ENCODE measurements at places on chromosomes 7 and 10.

GRCh38 chr7:70027867-70028266 lies 429.6 kb downstream of the AUTS2 start:
- no peak for DNase-seq

DNA sequence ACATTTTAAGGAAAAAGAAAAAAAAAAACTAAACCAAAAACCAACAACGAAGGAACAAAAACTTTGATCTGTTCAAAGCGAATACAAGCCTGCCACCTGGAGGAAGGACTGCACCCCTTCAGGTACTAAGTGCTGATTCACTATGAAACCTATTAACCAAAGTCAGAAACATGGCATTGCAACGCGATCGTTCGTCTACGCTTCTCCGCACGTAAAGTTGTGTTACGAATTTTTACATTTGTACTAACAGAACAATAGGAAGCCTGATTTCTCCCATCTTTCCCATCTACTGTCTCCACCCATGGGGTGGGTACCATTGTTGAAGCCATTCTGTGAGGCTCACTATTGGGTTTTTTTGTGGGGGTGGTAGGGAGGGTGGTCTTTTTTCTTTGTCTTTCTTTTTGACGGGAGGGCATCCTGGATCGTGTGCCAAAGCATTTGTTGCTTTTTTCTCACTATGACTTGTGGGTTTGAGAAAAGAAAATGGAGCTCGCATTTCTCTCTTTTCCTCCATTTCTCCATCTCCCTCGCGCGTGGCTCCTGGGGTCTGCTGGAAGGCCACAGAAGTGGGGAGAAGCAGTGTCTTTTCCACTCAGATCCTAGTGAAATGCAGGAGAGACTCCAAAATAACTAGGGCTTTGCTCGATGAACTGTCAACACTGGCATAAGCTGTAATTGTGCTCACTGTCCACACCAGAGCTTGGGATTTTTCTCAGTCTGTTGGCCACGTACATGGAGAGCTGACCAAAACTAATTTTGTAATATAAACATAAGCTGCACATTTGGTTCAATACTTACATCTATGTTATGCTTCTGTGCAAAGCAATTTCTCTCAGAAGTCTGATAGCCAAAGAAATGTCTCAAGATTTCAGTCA lies 100.9 kb upstream of the YAE1 start:
- DNase-seq = peak; percentile 17

DNA sequence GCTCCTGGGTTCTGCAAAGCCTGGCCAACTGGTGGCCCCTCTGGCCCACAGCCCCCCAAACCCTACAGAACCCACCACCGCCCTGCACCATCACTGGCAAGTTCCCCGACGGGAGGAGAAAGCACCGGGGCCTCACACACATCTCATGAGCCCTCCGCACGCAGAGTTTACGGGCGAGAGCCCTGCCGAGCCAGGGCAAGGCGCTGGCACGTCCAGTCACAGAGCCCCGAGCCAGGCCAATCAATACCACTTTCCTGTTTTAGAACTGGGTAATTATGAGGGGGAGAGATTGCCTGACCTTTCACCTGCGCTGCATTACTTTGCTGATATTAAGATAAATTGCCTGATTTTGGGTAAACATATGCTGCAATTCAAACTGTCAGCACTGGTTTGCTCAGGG lies 113.3 kb downstream of the EBF3 start:
- no peak for DNase-seq

DNA sequence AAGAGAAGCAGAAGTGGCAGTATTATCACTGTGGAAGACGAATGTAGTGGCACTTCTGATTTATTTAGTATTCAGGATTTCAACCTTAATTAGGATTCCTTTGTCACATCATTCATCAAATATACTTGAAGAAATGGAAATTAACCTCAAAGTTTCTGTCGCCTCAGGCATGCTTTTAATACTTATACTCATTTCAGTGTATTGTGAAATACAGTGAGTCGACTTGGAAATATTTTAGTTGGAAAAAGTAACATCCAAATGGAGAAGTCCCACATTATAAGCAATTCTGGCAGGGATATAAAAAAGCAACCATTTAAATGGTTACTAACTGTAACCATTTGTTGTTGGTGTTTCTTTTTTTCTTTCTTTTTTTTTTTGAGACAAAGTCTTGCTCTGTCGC lies 648.8 kb downstream of the ARL4A start:
- DNase-seq = no peak

GRCh38 chr10:59027975-59028655 lies 148.3 kb upstream of the PHYHIPL start:
- no peak for DNase-seq

GRCh38 chr10:124138195-124138882 lies 44.9 kb upstream of the CHST15 start:
- DNase-seq = no peak

- no peak for DNase-seq
Measured at GRCh38 chr7:27526611-27527347, 135.9 kb downstream of the HIBADH start.

- DNase-seq = no peak
Measured at GRCh38 chr7:22469371-22470143, 30.4 kb downstream of the STEAP1B start.

DNA sequence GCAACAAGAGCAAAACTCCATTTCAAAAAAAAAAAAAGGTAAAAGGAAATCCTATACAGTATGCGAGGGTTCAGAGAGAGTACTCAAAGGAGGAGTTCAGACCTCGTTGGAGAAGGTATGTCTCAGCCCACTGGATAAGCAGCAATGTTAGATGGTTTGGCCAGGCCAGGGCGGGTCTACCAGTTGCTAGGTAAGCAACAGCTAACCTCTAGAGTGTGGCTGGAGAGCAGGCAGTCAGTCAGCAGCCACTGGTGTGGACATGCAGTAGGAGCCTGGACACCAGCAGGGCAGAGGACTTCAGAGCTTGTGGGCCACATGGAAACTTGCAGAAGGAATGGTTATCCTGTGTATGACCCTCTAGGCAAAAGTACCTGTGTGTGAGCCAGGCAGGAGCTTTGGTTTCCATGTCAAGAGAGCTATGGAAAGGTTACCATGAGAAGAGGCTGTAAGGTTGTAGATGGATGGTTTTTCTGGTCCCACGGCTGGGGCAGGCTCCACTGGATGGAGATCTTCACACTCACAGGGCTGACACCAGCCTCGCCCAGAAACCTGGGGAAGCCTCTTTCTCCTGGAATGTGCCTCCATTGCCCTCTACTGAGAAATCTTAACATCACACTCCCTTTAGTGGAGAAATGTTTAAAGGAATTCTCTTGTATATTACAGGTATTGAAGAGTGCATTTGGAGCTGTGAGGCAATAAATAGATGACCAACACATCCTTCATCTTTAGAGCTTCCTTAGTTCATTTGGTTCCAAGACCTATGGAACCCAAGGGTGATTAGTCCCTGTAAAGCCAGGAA lies 63.6 kb downstream of the CCDC186 start:
- no peak for DNase-seq

- no peak for DNase-seq
Measured at GRCh38 chr7:24199978-24200377, 84.0 kb upstream of the NPY start.

DNA sequence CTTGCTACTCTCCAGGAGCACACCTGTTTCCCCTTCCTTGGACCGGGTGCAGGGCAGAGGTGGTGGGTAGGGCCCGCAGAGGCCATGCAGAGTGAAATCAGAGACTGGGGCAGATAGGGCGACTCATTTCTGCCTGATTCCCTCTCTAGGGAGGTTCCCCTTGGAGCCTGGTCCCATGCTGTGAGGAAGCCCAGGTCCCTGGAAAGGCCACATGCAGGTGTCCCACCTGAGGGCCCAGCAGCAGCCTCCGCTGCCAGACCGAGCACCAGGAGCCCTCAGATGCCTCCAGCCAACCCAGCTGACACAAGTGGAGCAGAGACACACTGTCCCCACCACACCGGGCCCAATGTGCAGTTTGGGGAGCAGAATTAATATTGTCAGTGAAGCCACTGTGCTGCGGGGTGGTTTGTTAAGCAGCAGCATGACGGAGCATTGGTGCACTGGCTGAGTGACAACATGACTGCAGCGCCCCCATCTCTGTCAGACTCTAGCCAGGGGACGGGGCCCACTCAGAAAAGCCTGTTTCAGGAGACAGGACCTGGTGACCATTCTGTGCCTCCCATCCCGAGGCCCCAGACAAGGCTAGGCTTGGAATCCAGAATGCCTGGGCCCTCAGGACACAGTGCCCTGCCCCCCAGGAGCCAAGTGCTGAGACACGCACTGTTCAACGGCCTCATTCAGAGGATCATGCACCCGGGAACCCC lies 30.4 kb upstream of the RET start:
- DNase-seq = no peak

- DNase-seq = no peak
Measured at GRCh38 chr7:7251742-7252141, 69.4 kb downstream of the C1GALT1 start.

DNA sequence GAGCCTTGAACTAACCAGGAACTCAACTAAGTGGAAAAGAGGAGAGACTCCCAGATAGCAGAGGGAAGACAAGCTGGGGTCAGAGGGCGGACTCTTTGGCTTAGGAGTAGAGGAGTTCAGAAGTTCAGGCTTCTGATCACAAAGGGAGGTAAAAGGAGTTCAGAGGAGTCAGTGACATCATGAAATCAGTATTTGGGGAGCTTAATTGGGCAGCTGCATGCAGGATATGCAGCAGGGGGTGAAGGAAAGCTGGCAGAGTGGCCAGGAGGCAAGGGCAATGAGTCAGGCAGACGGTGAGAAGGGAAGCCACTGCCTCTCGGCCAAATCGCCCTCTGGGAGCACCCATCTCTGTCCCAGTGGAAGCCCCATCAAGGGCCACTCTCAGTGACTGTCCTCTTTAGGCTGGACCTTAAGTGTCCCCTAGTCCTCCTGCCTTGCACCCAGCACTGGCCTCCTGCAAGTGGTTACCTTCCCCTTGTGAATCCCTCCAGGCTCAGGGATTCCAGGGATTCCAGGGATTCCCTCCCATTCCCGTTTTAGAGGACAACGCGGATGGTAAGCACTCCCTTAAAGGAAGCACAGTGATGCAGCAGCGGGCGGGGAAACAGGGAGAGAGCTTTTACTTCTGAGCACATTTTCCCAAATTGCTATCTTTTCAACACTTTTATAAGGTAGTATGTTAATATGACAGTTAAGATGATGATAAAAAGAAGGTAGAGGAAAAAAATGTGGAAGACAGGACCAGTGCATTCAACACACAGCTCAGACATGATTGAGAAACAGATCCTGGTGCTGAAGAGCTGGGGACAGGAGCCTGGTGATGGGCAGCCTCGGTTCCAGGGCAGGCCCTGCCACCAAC lies 72.6 kb downstream of the KCNMA1 start:
- DNase-seq = no peak

DNA sequence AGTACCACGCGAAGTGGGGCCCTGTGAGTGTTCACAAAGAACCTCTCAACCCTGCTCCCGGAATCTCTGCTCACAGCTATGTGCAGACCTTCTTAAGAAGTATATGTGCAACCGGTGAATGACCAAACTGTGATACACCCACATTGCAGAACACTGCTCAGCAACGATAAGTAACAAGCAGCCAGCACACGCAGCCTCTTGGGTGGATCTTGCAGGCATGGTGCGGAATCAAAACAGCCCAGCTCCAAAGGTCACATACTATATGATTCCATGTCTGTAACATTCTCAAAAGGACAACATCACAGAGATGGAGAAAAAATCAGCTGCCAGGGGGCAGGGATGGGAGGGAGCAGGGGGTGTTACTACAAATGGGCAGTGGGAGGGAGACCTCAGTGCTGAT lies 101.6 kb downstream of the DLG5 start:
- no peak for DNase-seq

- DNase-seq = no peak
Measured at GRCh38 chr10:13794992-13795612, 208.3 kb downstream of the PRPF18 start.

GRCh38 chr7:68783684-68784083 lies 814.6 kb upstream of the AUTS2 start:
- no peak for DNase-seq

Data from memory B cell (primary cell).